ENCODE measurements at places on chromosomes 1 and 21. TPM values are rescaled to one million over a fixed set of nuclear protein-coding genes. Genes with fewer than 3 reads are reported as not detected.

Gene S100A7
- total RNA-seq, result not detected

Gene TRIM67
- total RNA-seq, result 0.12 TPM

Gene CFAP107
- total RNA-seq, result not detected

Gene SPATA1
- total RNA-seq, result 0.75 TPM

Gene TMEM269
- 0.08 TPM for total RNA-seq

Gene A3GALT2
- total RNA-seq, result not detected

Gene PDPN
- not detected for total RNA-seq

Gene ADAMTS5
- total RNA-seq, result not detected

Gene TMEM61
- 0.39 TPM for total RNA-seq

Gene HMCN1
- 0.42 TPM for total RNA-seq

Gene ABCA4
- 0.04 TPM for total RNA-seq

Gene DCAF8
- 47.0 TPM for total RNA-seq

Gene ARHGEF16
- 6.0 TPM for total RNA-seq

Gene RGS1
- not detected for total RNA-seq

Gene AIRE
- total RNA-seq, result not detected

Gene PDE9A
- total RNA-seq, result 1.1 TPM
